ENCODE measurements at places on chromosomes 1 and 21.

GRCh38 chr1:88237058-88237457 is 447.0 kb upstream of the PKN2 start:
- no peak for DNase-seq

GRCh38 chr1:227935826-227936225 is 11.9 kb downstream of the WNT9A start:
- DNase-seq, result no peak

DNA sequence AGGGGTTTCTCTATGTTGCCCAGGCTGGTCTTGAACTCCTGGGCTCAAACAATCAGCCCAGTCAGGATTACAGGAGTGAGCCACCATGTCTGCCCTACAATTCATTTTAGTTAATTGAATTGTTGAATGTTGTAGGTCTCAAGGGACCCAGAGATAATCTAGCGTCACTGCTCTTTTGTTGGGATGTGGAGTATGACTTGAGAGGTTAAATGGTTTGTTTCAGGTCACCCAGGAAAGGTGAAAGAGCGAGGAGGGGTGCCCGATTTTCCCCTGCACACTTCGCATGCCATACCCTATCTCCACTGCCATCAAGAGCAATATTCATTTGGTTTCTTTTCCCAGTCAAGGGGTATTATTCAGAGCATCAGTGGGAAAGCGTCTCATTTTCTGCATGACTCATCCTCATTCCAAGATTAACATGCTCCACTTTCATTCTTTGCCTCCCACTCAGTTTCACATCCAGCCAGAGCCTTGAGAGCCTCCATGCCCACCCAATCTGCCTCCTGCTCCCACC is 13.1 kb upstream of the SLC30A1 start:
- DNase-seq, result no peak

DNA sequence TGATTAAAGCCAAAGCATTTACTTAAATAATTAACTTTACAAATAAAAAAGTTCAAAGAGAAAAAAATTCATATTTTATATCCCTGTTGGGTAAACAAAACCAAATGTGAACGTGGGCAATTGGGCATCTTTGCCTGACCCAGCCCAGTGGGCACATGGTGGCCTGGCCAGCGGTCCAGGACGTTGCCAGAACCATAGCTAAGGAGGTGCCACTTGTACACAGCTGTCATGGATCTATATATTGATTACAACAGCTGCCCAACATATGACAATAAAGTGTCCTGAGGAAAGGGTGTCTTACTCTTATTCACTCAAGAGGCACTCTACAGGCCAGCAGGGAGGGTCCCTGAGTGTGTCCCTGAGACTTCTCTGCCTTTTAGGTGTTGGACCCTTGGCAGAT is 78.5 kb downstream of the BCAR3 start:
- DNase-seq, result no peak

GRCh38 chr1:118032883-118033282 is 103.3 kb downstream of the WDR3 start:
- DNase-seq, result no peak

DNA sequence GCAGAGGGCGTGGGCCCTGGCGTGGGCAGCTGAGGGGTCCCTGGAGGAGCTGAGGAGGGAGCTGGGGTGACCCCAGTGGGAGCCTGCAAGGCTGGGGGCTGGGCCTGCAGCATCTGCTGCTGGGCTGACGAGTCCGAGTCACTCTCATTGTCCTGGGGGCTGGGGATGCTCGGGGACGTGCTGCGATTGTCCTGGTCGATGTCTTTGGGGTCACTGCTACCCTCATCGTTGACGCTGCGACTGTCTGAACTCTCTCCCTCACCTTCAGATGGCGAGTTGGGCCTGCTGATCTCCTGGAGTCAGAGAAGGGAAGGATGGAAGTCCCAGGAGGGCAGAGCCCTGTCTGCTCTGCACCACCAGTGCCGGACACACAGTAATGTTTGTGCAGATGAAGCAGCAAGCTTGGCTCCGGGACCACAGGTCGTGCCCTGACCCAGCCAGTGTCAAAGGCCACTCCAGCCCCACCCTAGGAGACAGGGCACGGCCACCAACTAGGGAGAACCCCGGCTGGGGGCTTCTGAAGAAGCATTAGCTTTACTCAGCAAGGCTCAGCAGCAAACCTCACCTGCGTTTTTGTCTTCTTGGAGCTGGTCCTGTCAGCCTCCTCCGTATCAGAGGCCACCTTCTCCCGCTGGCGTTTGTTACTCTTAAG is 43.4 kb downstream of the SLC45A1 start:
- DNase-seq, result no peak

GRCh38 chr1:56309065-56309464 is 270.3 kb downstream of the PLPP3 start:
- no peak for DNase-seq

- DNase-seq, result no peak
Observed at GRCh38 chr1:9843576-9843945, 19.8 kb upstream of the CLSTN1 start.

GRCh38 chr1:84672080-84672854 is 18.0 kb downstream of the SSX2IP start:
- DNase-seq, result no peak

- DNase-seq, result no peak
Observed at GRCh38 chr1:175015243-175015642, 8.0 kb downstream of the MRPS14 start.

DNA sequence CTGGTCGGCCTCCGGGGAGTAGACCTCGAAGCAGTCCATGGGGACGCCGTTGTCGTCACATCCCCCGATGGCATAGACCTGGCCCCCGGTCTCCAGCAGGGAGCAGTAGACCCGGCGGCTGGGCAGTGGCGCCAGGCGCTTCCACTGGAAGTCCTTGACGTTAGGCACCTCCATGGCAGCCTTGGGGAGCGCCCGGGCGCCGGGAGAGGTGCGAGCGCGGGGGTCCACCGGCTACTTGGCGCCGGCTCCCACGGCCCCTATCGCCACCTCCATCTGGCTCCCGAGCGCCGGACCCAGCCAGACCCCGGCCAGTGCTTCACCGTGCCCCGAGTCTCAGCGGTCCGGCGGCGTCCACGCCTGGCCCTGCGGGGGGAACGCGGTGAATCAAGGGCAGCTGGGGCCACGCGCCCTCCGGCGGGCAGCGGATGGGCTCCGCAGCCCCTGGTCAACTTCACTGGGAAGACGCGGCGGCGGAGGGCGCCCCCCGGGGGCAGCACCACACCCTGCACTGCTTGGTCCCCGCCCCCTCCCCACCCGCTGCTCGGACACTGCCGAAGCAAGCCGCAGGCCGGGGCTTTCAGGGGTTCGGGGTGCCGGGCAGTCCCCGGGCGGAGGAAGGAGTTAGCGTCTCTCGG is 13.2 kb downstream of the KLHDC8A start:
- DNase-seq, result no peak
